HEK293T (cell line): ENCODE measurements at places on chromosomes 16 and 17.

GRCh38 chr16:11202260-11203091 is 53.5 kb downstream of the SOCS1 start:
- DNase-seq: no peak

DNA sequence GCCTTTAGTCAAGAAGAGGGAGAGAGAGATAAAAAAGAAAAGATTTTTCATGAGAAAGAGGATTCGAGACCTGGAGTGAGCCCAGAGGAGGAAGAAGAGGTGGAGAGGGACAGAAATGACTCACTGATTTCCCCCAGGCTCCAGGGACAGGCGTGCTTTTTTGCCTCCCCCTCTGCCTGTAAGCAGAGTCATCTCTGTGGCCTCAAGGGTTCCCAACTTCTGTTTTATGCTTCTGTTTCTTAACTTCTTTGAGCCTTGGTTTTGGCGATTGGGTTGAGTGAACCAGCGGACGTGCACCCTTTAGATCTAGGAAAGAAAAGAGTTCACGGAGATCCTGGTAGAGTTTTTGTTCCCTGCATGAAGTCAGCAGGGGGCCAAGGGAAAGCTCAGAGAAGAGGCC is 147.9 kb upstream of the NOL11 start:
- DNase-seq: no peak

DNA sequence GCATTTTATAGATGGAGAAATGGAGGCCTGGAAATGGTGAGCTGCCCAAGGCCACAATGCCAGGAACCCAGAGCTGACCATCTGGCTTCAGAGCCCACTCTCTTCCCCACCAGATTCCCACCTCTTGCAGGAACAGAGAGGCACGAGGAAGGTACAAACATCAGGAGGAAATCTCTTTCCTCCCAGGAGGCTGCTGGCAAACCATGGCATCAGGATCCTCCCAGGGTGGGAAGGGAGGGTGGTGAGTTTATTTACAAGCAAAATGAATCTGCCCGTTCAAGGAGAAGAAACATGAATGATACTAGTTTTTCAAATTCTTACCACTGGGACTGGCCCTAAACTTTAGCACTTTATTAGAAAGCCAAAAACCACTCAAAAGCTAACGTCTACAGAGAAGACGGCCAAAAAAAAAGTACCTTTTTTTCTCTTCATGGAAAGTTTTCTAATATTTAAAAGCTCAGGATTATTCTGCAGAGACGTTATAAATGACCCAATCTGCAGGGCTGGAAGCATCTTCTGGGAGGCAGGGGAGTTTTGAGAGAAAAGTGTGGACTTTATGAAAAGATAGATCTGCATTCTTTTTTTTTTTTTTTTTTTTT is 79.1 kb downstream of the NXN start:
- no peak for DNase-seq

- DNase-seq: no peak
Measured at GRCh38 chr16:65510241-65510640, 388.4 kb upstream of the CDH11 start.

GRCh38 chr17:77286641-77287431 is 146.1 kb downstream of the SEC14L1 start:
- no peak for DNase-seq

DNA sequence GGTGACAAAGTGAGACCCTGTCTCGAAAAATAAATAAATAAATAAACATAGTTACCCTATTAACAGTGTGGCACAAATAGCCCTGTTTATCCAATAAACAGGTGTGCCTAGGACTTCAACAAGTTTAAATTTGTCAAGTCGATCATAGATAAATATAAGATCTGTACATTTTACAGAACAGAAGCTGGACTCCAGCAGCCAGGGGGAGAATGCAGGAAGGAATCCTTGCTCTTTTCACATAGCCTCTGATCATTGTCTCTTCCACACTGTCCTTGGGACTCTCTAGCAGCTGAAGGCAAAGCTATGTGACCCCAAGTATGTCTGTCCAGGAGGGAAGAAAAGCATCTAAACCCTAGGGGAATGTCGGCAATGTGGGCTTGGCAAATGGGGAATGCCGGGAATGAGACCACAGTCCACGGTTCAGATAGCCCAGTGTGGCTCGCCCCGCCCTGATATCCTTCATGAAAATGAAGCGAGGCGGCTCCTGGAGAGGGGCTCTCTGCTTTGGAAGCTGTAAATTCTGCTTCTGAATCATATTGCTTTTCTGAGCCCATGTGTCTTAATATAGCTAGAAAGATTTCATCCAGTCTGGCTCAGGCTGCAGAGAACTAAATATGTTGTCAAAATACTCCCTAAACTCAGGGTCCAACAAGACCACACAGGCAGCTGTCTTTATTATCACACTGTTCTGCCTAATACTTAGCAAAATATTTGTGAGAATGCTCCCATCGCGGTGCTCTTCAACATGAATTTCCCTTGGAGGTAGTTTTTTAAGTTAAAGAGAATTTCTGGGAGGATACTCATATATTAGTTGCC is 24.9 kb upstream of the GRB2 start:
- DNase-seq: no peak

- no peak for DNase-seq
Measured at GRCh38 chr16:23128056-23128455, 21.2 kb downstream of the USP31 start.

GRCh38 chr17:77332981-77333685 is 192.4 kb downstream of the SEC14L1 start:
- no peak for DNase-seq

DNA sequence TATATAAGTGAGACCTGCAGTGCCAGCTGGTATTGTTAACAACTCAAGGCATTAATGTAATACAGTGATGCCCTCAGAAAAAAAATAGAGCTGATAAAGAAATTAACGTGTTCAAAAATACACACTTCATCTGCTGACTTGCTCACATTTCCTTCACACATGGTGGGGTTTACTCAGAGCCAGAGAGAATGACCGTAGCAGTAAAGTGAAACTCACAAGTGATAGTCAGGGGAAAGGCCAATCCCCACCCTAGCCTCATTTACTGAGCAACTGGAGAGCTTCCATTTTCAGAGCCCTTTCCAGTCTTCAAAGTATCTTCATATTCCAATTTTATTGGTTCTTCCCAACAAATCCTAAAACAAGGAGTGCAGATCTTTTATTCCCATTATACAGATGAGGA is 74.0 kb upstream of the HLF start:
- no peak for DNase-seq

- DNase-seq: no peak
Measured at GRCh38 chr17:38330941-38331411, 12.8 kb downstream of the GPR179 start.

GRCh38 chr17:4920351-4921048 is 11.6 kb upstream of the GP1BA start:
- DNase-seq: no peak

DNA sequence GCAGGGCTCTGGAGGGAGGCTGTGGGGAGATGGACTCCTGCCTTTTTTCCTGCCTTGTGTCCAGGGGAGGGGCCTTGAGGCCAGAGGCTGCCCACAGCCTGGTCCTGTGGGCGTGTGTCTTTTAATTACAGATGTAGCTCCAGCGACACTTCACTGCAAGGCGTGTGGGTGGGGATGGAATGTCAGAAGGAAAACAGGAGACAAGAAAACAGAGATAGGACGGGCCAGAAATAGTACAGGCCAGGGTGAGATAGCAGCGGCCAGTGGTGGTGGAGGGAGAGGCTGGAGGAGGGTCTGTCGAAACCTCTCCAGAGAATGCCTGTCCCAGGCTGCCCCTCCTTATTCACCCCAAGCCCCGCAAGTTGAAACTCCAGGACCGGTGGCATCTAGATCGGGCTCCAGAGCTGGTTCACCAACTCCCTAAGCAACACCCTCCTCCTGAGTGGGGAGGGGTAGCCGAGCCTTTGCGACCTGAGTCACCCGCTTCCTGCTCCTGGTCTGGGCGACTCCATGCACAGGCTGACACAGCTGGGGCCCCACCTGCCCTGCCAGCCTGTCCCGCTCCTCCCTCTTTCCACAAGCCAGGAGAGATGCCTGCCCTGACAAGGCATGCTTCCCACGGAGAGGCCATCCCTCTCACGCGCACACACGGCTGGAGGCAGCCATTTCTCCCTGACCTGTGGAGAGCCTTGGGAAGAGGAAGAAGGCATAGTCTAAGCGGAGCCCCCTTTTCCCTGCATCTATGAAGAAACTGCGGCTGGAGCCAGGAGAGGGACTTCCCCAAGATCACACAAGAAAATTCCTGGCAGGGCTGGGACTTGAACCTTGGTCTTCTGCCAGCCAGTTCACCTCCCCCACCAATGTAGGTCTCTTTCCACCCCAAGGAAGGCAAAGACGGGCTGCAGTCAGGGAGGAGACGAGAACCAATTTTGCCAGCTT is 6.6 kb upstream of the JUP start:
- no peak for DNase-seq

- DNase-seq: no peak
Measured at GRCh38 chr17:16882243-16882925, 89.5 kb downstream of the TNFRSF13B start.

- peak; percentile 18 for DNase-seq
Measured at GRCh38 chr16:1678500-1679098, 520 bp downstream of the JPT2 start.
